Amygdala (tissue), 56 donors: ENCODE measurements at places on chromosomes 16 and 17.

DNA sequence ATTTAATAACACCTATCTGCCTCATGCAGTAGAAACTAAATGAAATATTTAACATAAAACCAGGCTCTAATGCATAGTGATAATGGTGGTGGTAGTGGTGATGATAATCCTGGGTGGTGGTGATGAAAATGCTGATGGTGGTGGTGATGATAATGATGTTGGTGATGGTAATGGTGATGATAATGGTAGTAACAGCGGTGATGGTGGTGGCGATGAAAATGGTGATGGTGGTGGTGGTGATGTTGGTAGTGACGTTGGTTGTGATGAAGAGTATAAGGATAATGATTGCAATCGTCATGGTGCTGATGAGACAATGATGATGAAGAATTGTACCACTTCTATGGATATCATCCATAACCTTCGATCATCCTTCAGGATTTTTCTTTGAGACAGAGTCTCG, 173.7 kb upstream of the CDH11 start:
- no peak for DNase-seq

- DNase-seq, result no peak
Measured at GRCh38 chr17:41103896-41104295, 1.3 kb upstream of the KRTAP4-9 start.

- no peak for DNase-seq
Measured at GRCh38 chr16:64724339-64724738, 397.5 kb downstream of the CDH11 start.

DNA sequence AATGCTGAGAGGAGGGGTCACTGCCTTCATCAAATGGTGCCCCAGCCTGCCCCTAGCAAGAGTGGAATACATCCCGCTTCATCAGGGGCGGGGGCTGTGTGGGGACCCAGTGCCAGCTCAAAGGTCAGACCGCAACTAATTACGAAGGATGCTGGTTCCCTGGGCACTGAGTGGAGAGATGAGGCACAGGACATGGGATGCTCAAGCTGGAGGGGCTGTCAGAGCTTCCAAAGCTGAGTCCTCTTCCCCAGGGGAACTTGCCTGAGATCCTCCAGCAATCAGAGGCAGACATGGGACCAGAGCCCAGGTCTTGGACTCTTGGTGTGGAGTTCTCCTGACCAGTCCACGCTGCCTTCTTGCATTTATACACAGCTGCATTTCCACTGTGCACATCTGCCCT, 18.9 kb downstream of the UNC45B start:
- DNase-seq, result no peak

GRCh38 chr16:83365166-83365565, 442.6 kb upstream of the HSBP1 start:
- DNase-seq, result no peak

- DNase-seq, result no peak
Measured at GRCh38 chr16:82955741-82956348, 329.1 kb downstream of the CDH13 start.
